ENCODE measurements at places on chromosomes 1 and 21. TPM values are rescaled to one million over a fixed set of nuclear protein-coding genes. Genes with fewer than 3 reads are reported as not detected.

GRCh38 chr1:100658716-100659026 lies 60.9 kb upstream of the VCAM1 start:
- no peak overlapping the region for H3K27ac ChIP-seq
- H3K4me3 ChIP-seq = no peak overlapping the region
- no peaks in the 10 kb centered on the region for H3K36me3 ChIP-seq

DNA sequence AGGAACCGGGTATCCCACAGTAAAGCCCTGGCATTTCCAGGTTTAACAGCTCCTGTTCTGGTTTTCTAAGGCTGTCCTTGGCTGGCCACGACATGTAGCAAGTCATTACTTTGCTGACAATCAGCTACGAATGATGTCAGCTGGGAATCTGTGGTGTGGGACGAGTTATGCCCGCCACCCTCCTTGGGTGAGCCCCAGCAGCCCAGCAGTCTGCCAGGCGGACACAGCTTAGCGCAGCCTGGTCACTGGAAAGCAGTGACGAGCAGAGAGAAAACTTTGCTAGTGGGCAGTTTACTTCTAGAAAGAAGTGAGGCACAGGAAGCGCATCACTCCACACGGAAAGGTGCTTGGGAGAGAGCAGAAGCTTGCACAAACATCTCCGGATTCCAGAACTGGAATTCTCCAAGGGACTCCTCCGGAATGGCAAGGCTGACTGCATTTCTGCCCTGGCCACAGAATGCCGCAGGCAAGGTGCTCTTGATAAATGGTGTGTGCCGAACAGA lies 15.5 kb upstream of the ZNF436 start:
- DNase-seq = no peak
- H3K27me3 ChIP-seq = peaks cover 100% of the 10 kb centered on the region
- no peaks in the 10 kb centered on the region for H3K36me3 ChIP-seq

DNA sequence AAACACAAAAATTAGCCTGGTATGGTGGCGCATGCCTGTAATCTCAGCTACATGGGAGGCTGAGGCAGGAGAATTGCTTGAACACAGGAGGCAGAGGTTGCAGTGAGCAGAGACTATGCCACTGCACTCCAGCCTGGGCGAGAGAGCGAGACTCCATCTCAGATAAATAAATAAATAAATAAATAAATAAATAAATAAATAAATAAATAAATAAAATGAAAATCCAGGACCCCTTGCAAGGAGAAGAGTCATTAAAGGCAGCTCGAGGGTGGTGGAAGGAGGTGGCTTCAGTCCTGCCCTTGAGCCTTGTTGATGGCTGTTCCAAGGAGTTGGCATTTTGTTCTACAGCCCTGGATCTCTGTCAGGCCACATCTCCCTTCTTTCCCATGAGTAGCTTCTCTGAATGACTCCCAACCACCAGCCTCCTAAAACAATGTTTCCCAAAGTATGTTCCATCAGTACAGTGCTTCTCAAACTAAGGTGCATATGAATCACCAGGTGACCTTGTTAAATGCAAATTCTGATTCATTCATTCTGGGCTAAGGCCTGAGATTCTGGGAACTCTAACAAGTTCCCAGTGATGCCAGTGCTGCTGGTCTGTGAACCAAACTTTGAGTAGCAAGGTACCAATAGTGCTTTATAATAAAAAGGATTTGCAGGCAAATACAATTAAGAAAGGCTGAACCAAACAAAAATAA lies 99.0 kb downstream of the KCNN3 start:
- H3K4me1 ChIP-seq = peaks cover 12% of the 10 kb centered on the region
- H3K27ac ChIP-seq = no peak overlapping the region
- no peaks in the 10 kb centered on the region for H3K36me3 ChIP-seq
- DNase-seq = no peak
- H3K27me3 ChIP-seq = no peaks in the 10 kb centered on the region

- DNase-seq = no peak
- peaks cover 23% of the 10 kb centered on the region for H3K4me1 ChIP-seq
- H3K27me3 ChIP-seq = no peaks in the 10 kb centered on the region
- peak overlapping the region; percentile 94 for H3K4me3 ChIP-seq
Observed at GRCh38 chr1:41240781-41241353, 1.2 kb downstream of the SCMH1 start.

DNA sequence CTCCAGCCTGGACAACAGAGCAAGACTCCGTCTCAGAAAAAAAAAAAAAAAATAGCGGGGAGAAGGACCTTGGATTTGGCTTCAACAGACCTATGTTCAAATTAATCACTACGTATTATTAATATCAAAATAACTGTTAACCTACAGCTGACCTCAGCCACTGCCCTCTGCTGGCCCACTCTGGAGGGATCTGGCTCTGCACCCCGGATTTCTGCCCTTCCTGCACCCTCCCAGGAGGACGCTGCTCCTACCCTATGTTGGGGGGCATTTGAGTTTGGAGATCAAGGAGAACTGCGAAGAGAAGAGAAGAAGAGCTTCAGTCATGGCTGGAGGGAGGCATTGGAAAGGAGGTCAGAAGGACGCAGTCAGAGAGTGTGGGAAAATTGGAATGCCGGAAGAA lies 96.7 kb downstream of the PSMG1 start:
- no peak for DNase-seq
- H3K4me3 ChIP-seq = no peak overlapping the region
- no peaks in the 10 kb centered on the region for H3K27me3 ChIP-seq
- no peaks in the 10 kb centered on the region for H3K36me3 ChIP-seq
- peaks cover 13% of the 10 kb centered on the region for H3K4me1 ChIP-seq

GRCh38 chr1:15445390-15446122 lies 7.3 kb downstream of the CTRC start:
- H3K27me3 ChIP-seq = no peaks in the 10 kb centered on the region
- no peak for DNase-seq
- H3K4me1 ChIP-seq = no peaks in the 10 kb centered on the region

- H3K27ac ChIP-seq = no peak overlapping the region
- H3K27me3 ChIP-seq = no peaks in the 10 kb centered on the region
- H3K36me3 ChIP-seq = no peaks in the 10 kb centered on the region
- no peak for DNase-seq
- no peaks in the 10 kb centered on the region for H3K4me1 ChIP-seq
- no peak overlapping the region for H3K4me3 ChIP-seq
Observed at GRCh38 chr1:45037456-45037855, 25.4 kb downstream of the UROD start.

- H3K27ac ChIP-seq = no peak overlapping the region
- DNase-seq = no peak
- no peak overlapping the region for H3K4me3 ChIP-seq
- no peaks in the 10 kb centered on the region for H3K36me3 ChIP-seq
Observed at GRCh38 chr1:24898909-24899439, 31.1 kb downstream of the RUNX3 start.

DNA sequence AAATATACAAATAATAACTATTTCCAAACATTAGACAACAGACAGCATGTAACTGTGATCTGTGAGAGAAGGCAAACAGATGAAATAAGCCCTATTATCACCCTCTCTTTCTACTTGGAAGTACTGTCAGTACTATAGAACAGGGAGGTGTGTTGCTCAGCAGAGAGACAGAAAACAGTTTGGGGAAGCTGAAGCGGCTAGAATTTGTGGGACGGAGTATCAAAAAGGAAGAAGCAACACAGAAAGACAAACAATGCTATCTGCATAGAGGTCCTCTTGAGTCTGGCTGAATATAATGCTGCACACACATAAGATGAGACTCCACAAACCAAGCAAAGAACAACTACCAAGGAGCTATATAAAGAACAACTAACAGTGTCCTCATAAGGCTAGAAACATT lies 59.4 kb downstream of the ZZZ3 start:
- no peaks in the 10 kb centered on the region for H3K27me3 ChIP-seq
- peaks cover 15% of the 10 kb centered on the region for H3K36me3 ChIP-seq

DNA sequence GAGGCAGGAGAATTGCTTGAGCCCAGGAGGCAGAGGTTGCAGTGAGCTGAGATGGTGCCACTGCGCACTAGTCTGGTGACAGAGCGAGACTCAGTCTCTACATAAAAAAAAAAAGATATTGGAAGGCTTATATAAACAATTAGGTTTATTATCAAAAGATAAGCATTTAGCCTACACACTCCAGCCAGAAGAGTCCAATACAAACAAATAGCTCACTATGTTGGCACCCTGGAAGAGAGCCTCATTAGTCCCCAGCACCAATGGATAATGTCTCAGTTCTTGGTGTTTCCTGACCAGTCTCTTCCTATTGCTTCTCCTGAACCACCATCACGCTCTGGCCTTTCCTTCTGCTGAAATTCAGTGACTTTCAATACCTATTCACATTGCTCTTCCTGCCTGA lies 48.6 kb upstream of the ATP1A1 start:
- H3K36me3 ChIP-seq = no peaks in the 10 kb centered on the region
- H3K27me3 ChIP-seq = no peaks in the 10 kb centered on the region
- no peaks in the 10 kb centered on the region for H3K4me1 ChIP-seq
- DNase-seq = no peak

DNA sequence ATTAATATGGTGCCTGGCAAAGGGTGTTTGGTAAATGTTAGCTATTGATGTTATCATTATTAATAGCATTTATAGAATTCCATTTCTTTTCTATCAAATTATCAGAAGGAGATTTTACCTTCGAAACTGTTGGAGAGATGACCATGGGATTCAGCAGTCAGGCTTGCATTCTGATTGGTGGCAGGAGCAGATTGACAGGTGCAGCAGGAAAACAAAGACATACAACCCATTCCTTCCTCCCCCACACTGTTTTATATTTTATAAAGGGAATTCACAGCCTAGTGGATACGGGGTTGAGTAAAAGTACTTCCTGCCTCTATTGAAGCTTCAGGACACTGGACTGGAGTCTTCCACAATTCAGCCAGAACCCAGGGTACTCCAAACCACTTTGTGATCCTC lies 55.1 kb upstream of the SYT14 start:
- no peak overlapping the region for H3K4me3 ChIP-seq
- no peak for DNase-seq
- H3K4me1 ChIP-seq = peaks cover 14% of the 10 kb centered on the region
- no peak overlapping the region for H3K27ac ChIP-seq
- no peaks in the 10 kb centered on the region for H3K36me3 ChIP-seq

- H3K27me3 ChIP-seq = no peaks in the 10 kb centered on the region
- no peaks in the 10 kb centered on the region for H3K4me1 ChIP-seq
- no peak overlapping the region for H3K4me3 ChIP-seq
Observed at GRCh38 chr1:207992677-207993236, 81.8 kb upstream of the CD34 start.

DNA sequence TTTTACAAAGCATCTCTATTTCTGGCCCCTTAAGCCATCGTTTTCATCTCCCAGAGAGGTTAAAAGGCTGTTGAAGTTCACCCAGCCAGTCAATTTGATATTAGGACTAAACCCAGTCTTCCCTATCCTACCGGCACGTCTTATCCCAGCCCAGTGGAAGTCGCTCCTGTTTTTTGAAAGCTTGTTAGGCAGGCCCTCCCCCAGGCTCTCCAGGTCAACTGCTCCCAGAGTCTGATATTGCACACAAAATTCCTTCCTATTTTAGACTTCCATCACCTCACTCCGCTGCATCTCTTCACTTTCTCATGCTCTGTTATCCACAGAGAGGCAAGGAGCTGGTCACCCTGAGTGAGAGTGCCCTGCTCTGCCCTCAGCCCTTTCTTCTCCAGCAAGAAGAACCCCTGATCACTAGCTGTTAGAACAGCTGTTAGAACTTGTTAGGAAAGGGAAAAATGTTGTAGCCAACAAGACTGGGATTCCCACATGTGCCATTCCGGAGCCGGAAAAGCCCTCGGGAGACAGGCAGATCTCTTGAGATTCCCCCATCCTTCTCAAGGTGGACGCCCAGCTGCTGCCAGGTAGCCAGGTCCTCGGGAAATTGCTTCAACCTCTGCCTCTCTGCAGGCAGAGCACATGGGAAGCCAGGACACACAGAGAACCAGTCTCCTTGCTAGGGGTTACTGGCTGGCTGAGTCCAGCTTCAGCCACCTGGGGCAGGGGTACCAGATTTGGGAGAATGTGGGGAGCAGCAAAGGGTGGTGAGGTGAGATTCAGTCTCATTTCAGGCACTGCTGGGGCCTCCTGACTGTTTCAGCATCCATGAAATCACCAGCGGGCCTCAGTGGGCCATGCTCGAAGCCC lies 25.7 kb downstream of the PLXNA2 start:
- no peak for DNase-seq
- no peak overlapping the region for H3K27ac ChIP-seq
- H3K4me1 ChIP-seq = peaks cover 11% of the 10 kb centered on the region
- no peak overlapping the region for H3K4me3 ChIP-seq
- H3K36me3 ChIP-seq = no peaks in the 10 kb centered on the region

ZNF326 gene
- total RNA-seq = 33.9 TPM

CNR2 gene
- total RNA-seq = not detected
